Right ventricle myocardium inferior (tissue), 1 donor: ENCODE measurements at places on chromosomes 7 and 10. TPM values are rescaled to one million over a fixed set of nuclear protein-coding genes. Genes with fewer than 3 reads are reported as not detected.

The ANXA8 gene
- 1.1 TPM for total RNA-seq

DNA sequence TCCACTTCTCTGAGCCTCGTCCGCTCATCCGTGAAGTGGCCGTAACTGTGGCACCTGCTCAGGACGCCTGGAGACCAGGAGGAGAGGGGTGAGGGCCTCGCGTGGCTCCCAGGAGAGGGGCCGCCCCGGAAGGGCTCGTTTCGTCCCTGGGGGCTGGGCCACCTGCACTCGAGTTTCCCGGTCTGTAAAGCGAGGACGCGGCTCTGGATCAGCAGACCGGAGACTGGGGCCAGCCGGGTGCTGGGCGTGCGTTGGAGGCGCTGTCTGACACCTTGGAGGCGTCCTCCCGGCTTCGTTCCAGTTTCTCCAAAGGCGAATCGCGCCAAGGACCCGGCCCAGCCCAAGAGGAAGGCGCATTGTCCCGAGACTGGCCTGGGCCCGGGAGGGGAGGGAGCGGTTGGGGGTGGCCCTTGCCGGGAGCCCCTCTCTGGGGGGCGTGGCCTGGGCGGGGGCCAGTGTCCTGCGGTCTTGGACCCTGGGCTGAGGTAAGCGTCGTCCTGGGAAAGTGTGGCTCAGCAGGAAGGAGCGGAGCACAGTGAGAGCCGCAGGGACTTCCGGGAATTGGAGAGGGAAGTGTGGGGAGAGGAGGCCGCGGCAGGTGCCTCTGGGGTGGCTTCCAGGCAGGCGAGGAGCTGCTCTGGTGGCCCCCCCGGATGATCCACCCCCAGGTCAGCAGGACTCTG lies 89.6 kb downstream of the FOXL3 start:
- peak; percentile 66 for DNase-seq

The ING3 gene
- 14.1 TPM for total RNA-seq

DNA sequence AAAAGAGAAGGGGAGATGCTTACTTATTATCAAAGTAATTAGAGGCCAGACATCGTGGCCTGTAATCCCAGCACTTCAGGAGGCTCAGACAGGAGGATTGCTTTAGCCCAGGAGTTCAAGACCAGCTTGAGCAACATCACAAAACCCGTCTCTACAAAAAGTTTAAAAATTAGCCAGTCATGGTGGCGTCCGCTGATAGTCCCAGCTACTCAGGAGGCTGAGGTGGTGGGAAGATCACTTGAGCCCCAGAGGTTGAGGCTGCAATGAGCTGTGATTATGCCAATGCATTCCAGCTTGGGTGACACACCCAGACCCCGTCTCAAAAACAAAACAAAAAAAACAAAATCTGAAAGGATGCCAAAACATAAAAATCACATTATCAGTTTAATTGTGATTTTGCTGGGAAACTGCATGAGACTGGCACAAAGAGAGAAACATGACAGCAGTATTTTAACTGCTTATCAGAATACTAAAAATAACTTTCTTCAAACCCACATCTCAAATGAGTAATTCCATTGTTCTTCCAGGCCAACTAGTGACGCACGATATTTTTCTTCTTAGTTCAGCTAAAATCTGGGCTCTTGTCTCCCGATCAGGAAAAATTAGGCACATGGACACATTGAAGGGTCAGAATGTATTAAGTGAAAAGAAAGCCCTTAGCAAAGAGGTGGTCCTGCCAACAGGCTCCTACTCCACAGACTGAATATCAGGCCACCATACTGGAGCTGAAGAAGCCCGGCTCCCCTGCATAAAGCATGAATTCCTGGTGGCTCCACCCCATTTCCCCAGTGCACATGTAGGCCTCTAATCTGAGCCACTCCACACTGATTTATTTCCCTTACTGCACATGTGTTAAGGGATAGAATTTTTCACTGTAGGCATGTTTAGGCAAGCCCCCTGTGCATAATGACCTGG lies 9.6 kb upstream of the CCM2 start:
- DNase-seq: no peak

GRCh38 chr7:41478187-41478586 lies 224.7 kb downstream of the INHBA start:
- no peak for DNase-seq

The ATOH7 gene
- total RNA-seq: not detected

The ZCWPW1 gene
- total RNA-seq: 4.4 TPM

DNA sequence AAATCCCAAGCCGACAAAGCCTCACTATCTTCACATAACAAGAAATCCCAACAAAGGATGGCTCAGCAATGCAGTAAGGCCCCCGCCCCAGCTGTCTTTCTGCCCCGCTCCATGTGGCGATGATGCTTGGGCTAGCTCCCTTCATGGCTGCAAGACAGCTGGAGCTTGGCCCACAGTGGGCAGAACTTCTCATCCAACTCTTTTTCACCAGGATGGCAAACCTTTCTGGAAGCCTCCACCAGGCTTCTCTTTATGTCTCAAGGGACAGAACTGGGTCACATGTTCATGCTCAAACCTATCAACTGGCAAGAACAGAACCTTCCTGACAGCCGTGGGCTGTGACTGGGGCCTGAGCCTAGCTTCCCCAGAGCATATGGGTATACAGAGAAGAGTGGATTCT lies 260.5 kb upstream of the MKLN1 start:
- DNase-seq: no peak

- no peak for DNase-seq
Measured at GRCh38 chr10:36042135-36042534, 400.0 kb upstream of the FZD8 start.

- DNase-seq: no peak
Measured at GRCh38 chr7:141460781-141461715, 90.2 kb upstream of the AGK start.

DNA sequence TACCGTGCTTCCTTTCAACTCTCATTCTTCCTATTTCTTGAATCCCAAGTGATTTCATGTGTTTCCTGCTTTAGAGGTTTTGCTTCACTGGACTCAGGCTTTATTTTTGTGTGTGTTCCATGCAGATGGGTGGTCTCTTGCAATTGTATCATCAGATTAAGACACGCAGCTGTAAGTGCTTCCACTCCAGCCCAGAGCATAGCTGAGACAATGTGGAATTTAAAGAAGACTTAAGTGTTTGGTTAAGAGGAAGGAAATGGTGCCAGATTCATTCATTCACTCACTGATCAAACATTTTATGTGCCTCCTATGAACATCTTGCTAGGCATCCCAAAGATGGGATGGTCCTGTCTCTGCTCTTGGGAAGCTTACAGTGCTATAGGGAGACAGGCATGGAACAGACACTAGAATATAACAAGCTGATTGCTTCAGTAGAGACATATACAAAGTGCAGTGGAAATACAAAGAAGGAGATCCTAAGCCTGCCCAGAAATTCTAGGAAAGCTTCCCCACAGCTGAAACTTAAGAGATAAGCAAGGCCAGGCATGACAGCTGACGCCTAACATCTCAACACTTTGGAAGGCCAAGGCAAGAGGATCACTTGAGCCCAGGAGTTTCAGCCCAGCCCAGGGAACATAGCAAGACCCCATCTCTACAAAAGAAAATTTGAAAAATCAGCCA lies 46.1 kb upstream of the LRRC17 start:
- no peak for DNase-seq

The CYP26C1 gene
- total RNA-seq: 0.05 TPM

DNA sequence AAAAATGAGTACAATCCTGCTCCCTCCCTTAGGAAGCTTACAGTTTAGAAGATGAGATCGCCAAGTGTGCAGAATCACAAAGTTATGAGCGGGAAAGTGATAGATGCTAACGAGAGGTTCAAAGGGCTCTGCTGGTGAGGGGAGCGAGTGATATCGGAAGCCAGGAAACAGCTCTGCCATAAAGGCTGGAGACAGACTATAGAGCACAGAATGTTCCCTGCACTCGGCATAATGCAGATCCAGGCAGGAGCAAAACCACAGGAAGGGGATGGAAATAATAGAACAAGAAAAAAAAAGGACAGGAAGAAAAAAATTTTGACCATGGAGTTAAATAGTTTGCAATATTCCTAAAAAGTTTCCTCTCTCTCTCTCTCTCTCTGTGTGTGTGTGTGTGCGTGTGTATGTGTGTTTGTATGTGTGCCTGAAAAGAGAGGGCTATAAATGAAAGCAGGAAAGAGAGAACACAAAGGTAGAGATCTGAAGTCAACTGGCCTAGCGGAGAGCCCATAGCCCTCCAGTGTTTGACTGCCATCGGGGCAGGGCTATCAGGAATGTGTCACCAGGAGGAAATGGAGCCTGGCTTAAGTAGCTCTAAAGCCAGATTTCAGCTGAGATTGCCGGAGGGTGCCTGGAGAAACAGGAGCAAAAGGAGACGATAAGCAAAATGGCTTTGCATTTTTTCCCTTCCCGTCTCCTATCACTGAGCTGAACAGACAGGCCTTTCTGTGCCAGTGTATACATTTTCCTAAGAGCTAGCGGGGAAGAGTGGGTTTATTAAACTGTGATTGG lies 175.8 kb upstream of the LYZL1 start:
- DNase-seq: no peak

The AS3MT gene
- 14.6 TPM for total RNA-seq

GRCh38 chr7:87517136-87517815 lies 41.8 kb upstream of the ABCB4 start:
- DNase-seq: no peak

- no peak for DNase-seq
Measured at GRCh38 chr7:99139036-99139435, 4.9 kb downstream of the SMURF1 start.

GRCh38 chr7:123231021-123232000 lies 31.5 kb upstream of the SLC13A1 start:
- DNase-seq: no peak

The FGFR2 gene
- total RNA-seq: 0.70 TPM

The AASS gene
- total RNA-seq: 19.2 TPM

DNA sequence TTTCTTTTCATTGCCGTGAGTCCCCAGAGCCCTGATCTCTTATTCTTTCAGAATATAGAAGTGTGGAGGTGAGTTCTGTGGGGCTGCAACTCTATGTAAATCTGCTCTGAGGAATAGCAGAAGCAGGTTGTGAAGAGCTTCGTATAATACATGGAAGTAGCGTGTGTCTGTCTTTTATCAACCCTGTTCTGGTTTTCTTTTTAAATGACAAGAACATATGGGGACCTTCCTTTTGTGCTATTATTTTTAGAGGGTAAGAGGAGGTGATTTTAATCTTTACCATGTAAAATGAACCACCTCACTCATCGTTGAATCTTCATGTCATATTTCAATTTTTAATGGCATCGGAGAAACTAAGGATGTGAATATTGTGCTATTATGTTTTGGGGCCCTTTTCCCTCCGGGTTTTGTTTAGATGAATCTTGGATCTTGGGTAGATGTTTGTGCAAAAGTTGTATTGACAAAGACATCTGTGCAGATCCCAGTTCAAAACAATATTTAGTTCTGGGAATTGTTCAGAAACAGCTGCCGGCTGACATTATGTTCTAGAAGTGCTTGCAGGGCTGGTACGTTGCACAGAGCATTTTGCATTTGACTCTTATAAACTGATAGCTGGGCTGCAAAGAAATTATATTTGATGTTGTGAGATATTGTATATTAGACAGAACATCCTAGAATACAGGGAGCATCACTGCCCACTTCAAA lies 46.7 kb downstream of the PLXDC2 start:
- DNase-seq: no peak

The SLC26A5 gene
- not detected for total RNA-seq

GRCh38 chr7:79570903-79571302 lies 117.4 kb upstream of the MAGI2 start:
- DNase-seq: no peak

DNA sequence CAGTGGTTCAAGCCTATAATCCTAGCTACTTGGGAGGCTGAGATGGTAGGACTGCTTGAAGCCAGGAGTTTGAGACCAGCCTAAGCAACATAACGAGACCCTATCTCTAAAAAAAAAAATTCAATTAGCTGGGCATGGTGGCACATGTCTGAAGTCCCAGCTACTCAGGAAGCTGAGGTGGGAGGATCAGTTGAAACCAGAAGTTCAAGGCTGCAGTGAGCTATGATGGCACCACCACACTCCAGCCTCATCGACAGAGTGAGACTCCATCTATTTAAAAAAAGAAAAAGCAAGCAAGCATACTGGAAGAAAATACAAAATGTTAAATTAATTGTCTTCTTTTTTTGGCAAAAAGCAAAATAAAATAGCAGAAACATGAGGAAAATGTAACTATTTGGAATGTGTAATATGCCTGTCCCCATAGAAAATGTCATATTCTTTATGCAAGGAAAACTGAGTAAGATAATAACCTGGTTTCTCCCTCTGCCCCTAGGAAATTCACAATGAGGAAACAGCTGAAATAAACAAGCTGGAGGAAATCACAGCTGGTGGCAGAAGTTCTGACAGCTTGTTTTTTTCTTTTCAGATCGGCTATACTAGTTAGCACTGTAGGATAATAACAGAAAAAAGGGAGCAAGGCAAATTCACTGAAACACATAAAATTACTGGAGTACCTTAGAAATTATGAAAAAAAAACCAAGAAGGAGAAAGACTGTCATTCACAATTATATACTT lies 48.5 kb downstream of the HERPUD2 start:
- no peak for DNase-seq

The PTPRN2 gene
- total RNA-seq: 1.6 TPM

DNA sequence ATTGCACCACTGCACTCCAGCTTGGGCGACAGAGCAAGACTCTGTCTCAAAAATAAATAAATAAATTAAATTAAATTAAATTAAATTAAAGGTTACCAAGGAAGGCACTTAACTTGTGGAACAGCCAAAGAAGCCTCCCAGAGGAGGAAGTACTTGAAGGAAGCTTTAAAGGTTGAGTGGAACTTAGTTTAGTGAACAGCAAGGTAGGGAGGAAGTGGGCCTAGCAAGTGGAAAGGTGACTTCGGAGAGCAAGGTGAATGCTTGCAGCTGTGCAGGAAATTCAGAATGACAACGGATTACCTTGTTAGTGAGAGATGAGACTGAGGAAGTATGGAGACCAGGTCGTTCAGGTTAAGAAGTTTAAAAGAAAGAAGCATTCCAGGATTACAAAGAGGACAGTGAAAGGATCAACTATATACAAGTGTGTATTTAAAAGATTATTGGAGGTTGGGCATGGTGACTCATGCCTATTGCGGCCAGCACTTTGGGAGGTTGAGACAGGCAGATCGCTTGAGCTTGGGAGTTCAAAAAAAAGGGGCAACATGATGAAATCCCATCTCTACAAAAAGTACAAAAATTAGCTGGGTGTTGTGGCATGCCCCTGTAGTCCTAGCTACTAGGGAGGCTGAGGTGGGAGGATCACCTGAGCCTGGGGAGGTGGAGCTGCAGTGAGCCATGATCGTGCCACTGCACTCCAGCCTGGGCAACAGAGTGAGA lies 12.8 kb upstream of the RPEL1 start:
- no peak for DNase-seq
